Activated gamma-delta T cell (primary cell): ENCODE measurements at places on chromosomes 2 and 18.

GRCh38 chr2:145194673-145195072 is 674.8 kb upstream of the ZEB2 start:
- DNase-seq: no peak

DNA sequence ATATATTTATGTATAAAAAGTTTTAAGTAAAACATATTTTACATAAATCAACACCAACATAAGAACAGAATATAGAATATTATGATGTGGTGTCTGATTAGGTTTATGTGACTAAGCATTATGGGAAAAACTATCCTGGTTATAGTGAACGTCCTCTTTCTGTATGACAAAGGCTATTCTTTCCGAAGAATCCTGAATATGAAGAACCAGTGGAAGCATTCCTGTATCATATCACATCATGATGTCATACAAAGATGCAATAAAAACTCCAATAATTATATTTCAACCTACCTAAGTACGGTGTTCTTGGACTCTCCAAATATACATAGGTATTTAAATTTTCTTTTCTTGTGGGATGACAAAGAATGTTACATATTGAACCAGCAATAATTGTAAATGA is 37.5 kb upstream of the HDAC4 start:
- no peak for DNase-seq

- no peak for DNase-seq
Measured at GRCh38 chr2:219158586-219158985, 2.0 kb downstream of the NHEJ1 start.

DNA sequence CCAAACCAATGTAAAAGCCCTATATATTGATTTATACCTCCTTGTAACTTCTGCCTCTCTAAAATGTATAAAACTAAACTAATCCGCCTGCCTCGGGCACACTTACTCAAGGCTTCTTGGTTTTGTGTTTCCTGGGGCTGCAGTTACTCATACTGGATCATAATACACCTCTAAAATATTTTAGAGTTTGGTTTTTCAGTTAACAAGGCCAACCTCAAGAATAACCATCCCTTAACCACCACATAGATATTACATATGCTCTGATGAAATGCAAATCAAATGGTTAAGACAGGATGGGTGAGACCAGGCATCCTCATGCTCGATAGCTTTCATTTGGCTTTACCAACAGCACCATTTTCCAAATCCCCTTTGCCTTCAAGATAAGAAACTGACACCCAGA is 46.4 kb downstream of the UXS1 start:
- DNase-seq: no peak

GRCh38 chr18:79950515-79951341 is 725 bp downstream of the SLC66A2 start:
- DNase-seq: no peak

GRCh38 chr18:49094979-49095632 is 144.3 kb upstream of the SMAD7 start:
- DNase-seq: no peak
